Stimulated activated CD8-positive, alpha-beta memory T cell treated with anti-CD3 and anti-CD28 coated beads, Interleukin-7, amount 100 ng/mL, for 48 hours (primary cell): ENCODE measurements at places on chromosomes 11 and 22.
A peak's percentile ranks its signal among the peaks of the same experiment; 100 is the strongest.

DNA sequence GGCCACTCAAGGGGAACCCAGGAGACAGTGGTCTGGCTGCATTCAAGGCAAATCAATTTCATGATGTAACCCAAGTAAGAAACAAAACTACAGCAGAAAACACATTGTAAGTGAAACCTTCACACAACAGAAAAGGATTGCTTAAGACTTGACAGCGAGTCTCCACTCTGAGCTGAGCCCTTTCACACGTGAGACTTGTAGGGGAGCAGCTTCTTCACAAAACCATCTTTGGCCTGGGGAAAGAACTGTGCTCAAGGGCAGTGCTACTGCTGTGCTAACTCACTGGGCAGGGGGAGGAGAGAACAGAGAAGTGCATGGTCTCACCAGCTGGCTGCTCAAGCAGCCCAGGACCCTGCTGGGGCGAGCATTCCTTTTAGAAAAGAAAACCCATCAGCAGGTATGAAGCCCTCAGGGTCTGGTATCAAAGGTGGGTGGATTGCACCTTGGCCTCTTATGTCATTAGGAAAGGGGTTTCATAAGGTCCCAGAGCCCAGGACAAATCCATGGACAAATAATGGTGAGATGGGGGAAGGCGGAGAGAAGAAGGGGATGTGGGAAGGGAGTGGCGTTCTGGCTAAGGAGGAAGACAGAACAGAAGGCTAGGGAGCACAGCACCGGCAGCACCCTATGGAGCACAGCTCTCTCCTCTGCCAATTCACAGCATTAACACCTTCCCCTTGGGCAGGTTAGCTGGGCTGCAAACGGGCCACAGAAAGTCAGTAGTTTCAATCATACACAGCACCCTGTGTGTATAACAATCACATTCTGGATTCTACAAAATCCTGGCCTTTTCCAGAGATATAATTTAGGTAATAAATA lies 20.6 kb upstream of the RAPSN start:
- DNase-seq, result no peak

- no peak for DNase-seq
Measured at GRCh38 chr11:17581732-17582053, 34.6 kb downstream of the OTOG start.

GRCh38 chr11:85742348-85742747 lies 56.4 kb upstream of the CCDC89 start:
- DNase-seq, result no peak

- DNase-seq, result no peak
Measured at GRCh38 chr11:16611401-16611921, 127.0 kb upstream of the C11orf58 start.

DNA sequence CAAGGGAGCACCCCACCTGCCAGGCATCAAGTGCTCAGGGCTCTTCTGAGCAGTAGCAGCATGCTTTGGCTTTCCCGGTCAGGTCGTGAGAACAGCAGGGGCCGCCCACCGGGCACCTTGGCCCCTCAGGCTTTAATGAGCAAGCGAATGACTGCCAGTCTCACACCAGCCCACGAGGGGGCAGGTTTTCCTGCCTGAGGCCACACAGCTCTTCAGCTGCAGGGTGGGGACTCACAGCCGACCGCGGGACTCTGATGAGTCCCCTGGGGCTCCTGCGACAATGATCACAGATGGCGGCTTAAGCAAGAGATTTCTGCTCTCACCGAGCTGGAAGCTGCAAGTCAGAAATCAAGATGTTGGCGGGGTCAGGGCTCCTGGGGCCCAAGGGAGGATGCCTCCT lies 14.3 kb upstream of the FGF19 start:
- DNase-seq, result peak; percentile 6

- no peak for DNase-seq
Measured at GRCh38 chr11:124644426-124645280, 22.0 kb downstream of the TBRG1 start.

- peak; percentile 32 for DNase-seq
Measured at GRCh38 chr22:35409783-35410662, 10.1 kb downstream of the MCM5 start.

DNA sequence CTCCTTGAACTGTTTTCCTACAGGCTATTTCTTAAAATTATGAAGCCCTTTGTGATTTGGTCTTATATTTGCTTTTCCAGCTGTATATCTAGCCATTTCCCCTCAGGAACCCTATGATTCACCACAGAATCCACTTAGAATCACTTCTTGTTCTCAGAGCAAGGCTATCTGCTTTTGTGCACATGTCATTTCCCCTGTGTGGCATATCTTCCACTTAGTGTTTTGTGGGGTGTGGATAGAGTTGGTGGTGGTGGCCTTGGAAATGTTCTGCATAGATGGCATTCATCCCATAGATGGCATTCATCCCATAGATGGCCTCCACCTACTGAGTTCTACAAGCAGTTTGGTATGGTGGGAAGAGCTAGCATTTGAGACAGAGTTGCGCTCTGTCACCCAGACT lies 44.7 kb downstream of the SWAP70 start:
- DNase-seq, result no peak

DNA sequence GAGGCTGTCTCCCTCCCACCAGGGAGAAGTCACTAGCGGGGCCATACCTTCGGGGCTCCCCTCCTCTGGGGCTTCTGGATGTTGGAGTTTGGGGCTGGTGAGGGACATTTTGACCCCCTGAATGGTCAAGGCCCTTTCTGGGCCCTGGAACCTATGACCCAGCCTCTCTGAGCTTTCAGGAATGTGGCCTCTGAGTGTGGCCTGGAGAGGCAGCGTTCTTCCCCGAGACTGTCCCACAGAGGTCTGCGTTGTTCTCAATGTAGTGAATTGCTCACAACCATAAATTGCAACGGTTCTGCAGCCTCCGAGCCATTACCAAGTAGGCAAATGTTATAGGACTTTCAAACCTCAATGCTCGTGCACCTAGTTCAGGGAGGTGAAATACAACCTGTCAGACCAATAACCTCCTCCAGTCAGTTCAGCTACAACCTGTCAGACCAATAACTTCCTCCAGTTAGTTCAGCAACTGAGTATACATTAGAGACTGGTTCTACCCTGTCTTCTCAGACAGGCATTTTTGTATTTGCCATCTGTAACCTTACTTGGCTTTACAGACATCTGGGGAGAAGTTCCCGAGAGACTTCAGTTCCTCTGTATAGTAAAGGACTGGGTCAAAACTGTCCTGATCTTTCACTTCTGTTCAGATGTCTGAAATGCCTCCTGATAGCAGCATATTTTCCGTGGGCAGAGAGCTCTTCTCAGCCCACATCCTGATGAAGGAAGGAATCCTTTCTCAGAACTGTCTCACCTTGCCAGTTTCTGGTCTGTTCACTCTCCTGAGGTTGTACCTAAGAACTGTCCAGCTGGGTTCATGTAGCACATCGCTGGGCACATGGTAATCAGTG lies 34.2 kb downstream of the MICAL2 start:
- DNase-seq, result no peak

DNA sequence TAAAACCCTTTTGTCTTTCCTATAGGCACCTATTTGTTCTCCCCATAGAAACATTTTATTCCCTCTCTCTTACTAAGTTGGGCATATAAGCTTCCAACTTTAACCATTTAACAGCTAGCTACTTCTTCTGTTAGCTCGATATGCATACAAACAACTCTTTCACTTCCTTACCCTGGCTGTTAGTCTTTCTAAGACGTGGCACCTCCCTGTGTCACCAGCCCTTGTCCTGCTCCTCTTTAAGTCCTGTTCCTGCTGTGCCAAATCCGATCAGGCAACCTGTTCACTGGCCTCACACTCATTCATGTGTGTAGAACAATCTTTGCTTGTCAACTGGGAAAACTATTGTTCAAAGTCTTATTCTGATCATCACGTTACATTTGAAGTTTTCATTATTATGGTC lies 1376.1 kb upstream of the TENM4 start:
- DNase-seq, result no peak

DNA sequence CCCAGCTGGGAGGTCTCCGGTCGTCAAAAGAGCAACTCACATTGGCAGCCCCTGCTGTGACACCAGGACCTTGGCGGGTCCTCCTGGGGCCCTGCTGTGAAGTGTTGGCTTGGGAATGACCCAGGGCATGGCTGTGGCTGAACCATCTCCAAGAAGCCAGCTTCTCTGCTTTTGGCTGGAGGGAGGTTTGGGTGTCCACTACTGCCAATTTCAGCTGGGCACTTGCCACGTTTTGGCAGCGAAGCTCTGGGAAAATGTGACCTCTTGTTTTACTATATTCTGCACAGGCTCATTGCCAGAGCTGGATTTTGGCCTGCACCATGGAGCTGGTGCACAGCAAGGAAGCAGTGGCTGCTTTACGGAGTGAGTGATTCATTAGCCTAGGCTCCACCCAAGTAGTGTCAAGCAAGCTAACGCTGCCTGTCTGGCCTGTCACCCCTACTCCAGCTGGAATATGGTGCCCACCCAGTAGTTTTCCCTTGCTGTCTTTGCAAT lies 24.3 kb upstream of the SMCO4 start:
- no peak for DNase-seq

DNA sequence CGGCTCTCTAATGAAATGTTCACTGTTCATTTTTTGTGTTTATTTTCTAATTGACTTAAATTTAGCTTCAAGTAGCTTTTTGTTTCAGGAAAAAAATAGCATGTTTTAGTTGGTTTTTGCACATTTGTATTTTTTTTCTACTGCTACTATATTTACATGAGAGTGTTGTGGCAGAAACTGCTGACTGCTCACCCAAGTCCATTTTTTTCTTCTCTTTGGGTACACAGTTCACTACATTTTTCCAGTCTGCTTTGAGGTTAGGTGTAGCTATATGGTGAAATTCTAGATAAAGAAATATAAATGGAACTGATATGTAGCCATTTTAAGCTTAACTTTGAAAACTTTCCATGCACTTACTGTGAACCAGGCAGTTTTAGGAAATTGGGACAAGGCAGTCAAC lies 216.7 kb upstream of the C11orf87 start:
- DNase-seq, result no peak

DNA sequence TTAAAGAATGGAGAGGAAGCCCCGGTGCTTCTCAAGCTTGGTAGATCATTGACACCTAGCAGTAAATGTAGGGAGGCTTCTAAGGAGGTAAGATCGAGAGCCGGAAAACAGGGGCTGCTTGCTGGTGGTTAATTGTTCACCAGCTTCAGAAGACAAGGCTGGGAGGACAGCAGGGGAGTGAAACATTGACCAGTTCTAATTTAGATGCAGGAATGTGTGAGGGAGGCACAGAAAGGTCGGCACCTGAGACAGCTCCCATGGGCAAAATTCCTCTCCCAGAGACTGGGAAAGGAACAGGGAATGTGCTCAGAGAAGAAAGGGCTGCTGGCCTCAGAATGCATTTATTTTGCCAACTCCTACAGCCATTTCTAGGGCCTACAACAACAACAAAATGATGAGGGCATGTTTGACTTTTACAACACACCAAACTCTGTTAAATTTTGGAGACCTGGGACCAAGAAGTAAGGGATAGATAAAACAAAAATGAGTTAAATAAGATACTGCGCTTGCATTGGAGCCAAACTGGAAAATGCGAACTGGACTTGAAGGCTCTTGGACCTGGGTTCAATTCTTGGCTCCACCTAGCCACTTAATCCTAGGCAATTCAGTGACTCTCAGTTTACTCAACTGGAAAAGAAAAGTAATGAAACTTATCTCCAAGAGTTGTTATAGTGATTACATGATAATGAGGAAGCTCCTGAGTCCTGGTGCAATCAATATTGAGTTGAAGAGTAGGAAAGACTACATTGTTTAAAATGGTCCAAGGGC lies 31.0 kb downstream of the FZD4 start:
- DNase-seq, result no peak

GRCh38 chr11:110092111-110092514 lies 1.1 kb upstream of the ZC3H12C start:
- DNase-seq, result no peak

DNA sequence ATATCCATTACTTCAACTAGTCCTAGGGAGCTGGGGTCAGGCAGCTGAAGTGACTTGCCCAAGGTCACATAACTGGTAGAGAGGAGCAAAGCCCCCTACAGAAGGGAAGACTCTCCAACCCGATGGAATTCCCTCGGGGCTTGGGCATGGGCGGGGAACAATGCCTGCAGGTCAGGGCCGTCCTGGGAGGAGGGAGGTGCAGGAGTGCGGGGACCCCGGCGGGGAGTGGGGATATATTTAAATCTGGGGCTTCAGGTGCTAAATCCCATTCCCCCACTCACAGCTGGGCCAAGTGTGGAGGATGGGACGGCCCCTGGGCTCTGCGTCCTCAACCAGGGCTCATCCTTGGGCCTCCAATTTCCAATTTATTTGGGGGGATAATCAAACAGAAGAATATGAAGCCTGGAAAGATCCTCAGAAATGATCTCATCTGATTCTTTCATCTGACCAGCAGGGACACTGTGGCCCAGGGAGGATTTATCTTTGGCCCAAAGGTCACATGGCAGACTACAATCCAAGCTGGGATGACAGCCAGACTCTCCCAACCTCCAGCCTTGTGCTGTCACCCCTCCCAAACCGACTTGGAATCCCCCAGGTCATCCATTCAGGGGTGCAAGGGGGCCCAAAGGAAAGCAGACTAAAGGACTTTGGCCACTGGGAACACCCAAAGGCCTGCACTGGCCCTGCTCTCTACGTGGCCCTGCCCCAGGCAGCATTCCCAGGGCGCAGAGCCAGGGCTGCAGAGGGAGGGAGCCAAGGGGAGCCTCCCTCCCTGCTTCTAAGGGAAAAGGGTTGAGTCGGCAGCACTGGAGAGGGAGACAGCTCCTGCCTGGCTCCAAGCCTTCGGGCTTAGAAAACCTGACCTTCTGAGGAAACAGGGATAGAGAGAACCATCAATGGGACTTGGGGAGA lies 8.7 kb upstream of the C1QTNF6 start:
- no peak for DNase-seq

- no peak for DNase-seq
Measured at GRCh38 chr11:74035264-74035663, 26.4 kb upstream of the UCP3 start.

GRCh38 chr11:94708642-94709041 lies 59.5 kb upstream of the AMOTL1 start:
- DNase-seq, result no peak

GRCh38 chr22:44719586-44720368 lies 17.8 kb downstream of the PRR5 start:
- DNase-seq, result no peak

DNA sequence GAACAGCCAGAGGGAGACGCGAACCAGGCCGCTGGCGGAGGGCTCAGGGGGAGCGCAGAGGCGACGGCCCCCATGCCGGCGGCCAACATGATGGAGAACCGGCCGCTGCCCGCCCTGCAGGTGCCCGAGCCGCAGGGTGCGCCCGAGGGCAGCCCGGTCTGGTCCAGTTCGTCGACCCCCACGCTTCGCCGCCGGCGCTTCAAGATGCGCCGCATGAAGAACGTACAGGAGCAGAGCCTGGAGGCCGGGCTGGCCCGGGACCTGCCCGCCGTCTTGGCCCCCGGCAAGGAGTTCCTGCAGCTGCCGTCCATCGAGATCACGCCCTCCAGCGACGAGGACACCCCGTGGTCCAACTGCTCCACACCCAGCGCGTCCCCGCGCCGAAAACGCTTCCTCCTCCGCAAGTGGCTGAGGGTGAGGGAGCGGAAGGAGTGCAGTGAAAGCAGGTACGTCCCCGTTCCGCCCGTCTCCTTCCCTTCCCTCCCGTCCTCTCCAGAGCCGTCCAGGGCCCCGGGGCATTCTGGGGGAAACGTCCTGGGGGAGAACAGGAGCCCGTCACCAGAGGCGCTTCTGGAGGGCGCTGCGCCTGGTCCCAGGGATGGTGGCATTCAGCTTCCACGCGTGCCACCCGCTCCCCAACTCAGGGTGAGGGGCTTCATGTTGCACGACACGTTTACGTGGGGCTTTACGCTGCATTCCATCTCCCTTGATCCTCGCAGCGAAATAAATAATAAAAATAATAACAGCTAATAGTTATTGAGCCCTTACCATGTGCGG lies 840 bp downstream of the GRAMD1B start:
- peak; percentile 42 for DNase-seq

- DNase-seq, result no peak
Measured at GRCh38 chr11:43547430-43547831, 133.1 kb upstream of the HSD17B12 start.
